Mesenteric fat pad (tissue), 1 donor: ENCODE measurements at places on chromosomes 4 and X. TPM values are rescaled to one million over a fixed set of nuclear protein-coding genes. Genes with fewer than 3 reads are reported as not detected.

The TMEM129 gene
- 33.6 TPM for total RNA-seq

The EPHA5 gene
- not detected for total RNA-seq

The XAGE1A gene
- not detected for total RNA-seq

The SHROOM3 gene
- total RNA-seq = 0.51 TPM

The CT45A5 gene
- not detected for total RNA-seq

The ABCG2 gene
- 1.7 TPM for total RNA-seq

The GDPD2 gene
- total RNA-seq = not detected

The SNCA gene
- total RNA-seq = 13.4 TPM

GRCh38 chr4:138666366-138666765, 349.2 kb upstream of the NOCT start:
- no peak for DNase-seq

DNA sequence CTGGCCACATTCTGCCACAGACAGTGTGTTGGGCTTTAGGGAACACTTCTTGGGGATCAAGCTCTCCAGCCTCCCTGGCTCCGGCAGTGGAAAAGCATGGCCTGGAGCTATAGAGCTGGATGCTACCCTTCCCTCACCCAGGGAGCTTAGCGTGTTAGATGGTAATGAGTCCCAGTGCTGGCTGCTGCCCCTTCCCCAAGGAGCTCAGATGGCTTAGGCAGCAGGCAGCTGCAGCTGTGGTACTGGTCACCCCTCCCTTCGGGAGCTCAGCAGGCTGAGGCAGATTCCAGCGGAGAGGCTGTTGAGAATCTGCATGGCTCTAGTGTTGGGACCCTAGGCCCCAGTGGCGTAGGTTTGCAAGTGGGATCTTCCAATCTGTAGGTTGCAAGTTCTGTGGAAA, 19.5 kb downstream of the TMEM144 start:
- no peak for DNase-seq

GRCh38 chr4:76363556-76364290, 57.2 kb downstream of the STBD1 start:
- DNase-seq = no peak

DNA sequence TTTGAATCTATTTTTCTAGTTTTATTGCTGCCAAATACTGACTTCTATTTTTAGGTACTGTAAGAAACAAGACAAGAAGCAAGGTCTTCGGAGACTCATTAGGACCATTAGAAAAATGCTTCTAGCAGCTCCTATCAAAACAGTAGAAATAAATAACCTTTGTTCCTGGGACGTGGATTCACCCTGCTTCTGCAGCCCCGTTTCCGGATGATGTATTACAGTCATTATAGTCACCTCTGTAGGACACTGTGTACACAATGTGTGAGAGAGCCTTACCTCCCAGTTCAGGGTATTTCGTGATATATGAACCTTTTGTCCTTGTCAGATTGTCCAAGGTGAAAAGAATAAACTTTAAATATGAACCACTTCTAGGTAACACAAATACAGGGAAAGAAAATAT, 484.0 kb upstream of the TECRL start:
- no peak for DNase-seq

DNA sequence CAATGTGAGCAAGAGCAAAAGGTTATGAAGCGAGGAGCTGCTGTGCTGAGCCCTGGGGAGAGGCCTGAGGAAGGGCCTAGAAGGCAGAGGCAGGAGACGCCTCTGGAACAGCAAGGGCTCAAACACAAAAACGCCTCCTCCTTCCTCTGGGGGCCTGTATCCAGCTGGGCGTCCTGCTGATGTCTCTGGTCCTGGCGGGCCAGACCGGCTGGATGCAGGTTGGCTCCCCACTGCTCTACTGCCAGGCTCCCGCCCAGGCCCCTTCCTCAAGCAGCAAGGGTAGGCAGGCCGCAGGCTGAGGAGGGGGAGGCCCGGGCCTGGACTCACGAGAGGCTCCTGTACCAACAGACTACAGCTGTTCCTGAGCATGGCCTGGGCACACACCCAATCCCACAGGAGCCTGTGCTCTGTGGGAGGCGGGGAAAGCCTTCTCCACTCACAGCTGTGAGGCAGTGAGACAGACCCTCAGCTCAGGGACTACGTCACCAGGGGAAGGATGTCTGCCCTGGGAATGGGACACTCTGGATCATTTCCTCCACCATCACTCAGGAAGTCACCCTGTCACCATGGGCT, 2.3 kb downstream of the HAUS7 start:
- no peak for DNase-seq

- no peak for DNase-seq
Observed at GRCh38 chr4:40395908-40396793, 61.0 kb downstream of the CHRNA9 start.

GRCh38 chr4:4859325-4859798, at the start of gene MSX1:
Gene MSX1, plus strand, starts transcription at chr4:4859665. Its CDS starts 235 bp downstream, at chr4:4859900.
- DNase-seq = peak; percentile 95

- DNase-seq = no peak
Observed at GRCh38 chr4:149498246-149498645, 317.4 kb downstream of the IQCM start.

DNA sequence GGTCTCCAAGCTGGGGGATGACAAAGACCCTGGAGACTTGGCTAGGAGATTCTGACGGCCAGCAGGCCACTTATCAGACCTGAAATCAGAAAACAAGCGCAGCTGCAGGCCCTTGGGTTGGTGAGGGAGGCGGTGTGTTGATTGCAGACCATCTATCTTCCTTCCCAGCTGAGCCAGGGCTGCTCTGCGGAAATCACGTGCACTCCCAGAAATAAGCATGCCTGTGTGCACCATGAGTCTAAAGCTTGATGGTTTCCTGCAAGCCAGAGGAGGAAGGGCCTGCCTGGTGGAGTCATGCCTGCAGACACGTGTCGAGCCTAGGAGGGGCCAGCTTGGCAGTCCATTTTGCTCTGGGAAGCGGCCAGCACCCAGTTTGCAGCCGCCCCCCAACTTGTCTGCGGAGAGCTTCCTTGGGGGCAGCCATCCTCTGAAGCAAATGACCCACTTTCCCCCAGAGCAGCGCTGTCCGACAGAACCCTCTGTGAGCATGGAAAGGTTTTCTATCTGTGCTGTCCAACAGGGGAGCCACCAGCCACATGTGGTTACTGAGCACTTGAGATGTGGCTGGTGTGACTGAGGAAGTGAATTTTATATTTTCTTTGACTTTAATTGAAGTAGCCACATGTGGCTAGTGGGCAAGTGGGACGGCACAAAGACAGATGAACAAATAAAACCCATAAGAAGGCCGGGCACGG, 175.7 kb upstream of the BCOR start:
- no peak for DNase-seq

DNA sequence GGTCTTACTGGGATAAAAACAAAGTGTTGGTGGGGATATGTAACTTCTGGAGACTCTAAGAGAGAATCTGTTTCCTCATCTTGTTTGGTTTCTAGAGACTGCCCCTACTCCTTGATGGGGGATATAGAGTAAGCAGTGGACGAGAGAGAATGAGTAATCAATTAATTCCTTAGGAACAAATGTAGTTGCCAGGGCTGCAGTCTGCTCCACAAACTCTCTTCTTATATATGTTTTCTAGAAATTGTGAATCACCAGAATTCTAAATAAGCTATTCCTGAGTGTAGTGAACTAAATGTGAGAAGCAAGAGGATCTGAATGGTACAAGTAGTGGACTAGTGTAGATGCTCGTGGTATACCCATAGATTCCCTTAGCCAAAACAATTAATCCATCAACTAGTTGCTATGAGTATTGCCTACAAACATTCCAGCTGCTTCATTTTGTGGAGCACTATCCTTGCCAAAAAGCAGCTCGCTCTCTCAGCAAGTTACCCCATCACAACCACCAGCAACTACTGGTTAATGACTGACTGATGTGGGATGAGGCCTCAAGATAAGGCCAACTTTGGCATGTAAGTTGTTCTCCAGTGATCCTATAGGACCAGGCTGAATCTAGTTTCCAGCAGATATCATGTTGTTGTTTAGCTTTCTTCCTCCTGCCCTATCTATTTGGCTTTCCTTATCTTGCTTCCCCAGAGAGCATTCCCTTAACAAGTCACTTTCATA, 273.0 kb downstream of the SLC7A11 start:
- DNase-seq = no peak

DNA sequence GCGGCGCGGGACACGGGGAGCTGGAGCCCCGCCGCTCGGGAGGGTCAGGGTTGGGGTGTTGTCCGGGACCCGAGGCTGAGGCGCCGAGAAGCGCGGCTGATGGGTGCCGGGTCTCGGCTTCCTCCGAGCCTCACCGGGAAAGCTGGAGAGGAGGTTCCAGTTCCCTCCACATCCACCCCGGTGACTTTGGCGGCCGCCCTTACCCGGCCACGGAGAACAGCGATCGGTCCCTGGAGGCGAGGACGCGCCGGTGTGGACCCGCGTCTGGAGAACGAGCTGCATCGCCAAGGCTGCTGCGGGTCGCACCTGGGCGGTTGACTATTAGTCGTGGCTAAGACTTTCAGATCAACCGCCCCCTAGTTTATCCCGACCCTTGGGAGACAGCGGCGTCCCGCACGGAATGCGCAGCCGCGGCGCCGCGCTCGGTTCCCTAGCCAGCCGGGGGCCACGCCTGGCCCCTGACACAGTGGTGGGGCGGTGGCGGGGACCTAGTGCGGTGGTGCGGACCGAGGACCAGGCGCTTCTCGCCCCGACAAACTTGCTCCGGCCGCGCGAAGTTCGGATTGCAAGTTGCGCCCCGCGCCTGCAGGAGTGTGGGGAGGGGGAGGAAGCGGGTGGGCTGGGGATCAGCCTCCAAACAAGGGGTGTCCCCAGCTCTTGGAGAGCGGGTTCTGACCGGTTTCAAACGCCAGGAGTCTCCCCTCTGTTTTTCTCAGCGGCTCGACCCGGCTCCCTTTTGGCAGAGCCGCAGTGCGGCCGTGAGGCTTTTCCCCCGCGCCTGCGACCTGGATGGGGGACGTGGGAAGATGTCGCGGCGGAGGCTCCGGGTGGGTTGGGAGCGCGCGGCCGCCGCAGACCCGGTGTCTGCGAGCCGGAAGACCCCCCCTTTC, 568 bp downstream of the FHDC1 start:
- no peak for DNase-seq

- no peak for DNase-seq
Observed at GRCh38 chrX:82219129-82219528, 1017.2 kb downstream of the SH3BGRL start.

DNA sequence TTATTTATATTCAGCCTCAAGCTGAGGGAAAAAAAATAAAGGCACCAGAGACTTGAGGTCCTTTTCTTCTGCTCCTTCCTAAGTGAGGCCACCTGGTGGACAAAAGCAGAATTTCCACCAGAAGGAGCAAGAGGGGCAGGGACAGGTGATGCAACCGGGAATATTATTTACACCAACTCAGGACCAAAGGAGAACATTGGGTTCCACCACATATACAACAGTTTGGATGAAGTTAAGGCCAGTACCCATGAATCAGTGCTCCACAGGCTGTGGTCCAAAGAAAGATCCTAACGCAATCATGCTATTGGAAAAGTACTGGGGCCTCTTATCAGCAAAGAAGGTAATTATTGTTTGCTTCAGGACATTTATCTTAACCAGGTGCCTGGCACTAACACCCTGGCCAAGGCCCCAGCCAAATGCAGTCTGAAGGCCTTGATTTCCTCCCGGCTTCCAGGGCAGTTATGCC, 57.4 kb downstream of the TSC22D3 start:
- DNase-seq = peak; percentile 67

GRCh38 chr4:44447563-44448504, 775 bp downstream of the KCTD8 start:
- DNase-seq = no peak

DNA sequence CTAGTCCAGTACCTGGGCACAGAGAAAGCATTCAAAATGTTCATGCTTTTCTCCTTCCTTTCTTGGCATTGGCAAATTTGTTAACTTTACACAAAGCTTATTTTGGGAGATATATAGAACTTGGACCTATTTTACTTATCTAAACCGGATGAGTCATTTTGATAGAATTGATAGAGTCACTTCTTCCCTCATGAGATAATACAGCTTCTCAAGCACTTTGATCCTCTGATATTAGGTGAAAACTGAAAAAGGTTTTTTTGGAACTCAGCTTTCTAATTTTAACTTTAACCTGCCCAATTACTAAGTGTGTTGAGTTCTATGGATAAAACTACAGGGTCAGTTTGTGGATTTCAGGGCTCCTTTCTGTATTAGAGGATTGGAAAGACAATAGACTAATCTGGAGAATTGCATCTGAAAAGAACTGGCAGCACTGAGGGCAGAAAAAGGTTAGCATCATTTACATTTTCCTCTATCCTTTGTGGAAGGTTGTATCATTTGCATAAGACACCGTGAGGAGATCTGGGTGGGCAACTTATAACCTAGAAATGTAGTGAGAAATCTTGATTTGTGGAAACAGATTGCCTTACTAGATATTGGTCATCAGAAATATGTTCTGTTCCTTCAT, 2.4 kb downstream of the WDR44 start:
- DNase-seq = no peak

- DNase-seq = no peak
Observed at GRCh38 chr4:154485127-154485773, 6.3 kb downstream of the DCHS2 start.

DNA sequence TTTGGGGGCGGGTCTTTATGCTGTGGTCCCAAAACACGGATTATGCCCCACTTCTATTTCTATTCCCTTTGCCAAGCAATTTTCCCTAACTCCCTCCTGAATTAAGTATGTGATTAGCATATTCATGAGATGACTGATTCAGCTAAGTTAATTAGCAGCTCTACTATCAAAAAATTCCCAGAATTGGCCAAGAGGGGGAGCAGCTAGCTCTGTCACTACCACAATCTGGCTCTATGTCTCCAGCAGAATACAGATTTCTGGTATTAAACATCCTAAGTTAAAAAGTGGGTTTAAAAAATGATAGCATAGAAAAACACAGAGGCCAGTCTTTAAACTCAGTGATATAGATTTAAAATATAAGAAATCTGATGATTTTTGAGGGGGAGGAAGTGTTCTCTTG, 80.3 kb downstream of the GPC4 start:
- no peak for DNase-seq

- no peak for DNase-seq
Observed at GRCh38 chr4:52795533-52795932, 44.3 kb upstream of the ERVMER34-1 start.
